ENCODE measurements at places on chromosomes 5 and 9. TPM values are rescaled to one million over a fixed set of nuclear protein-coding genes. Genes with fewer than 3 reads are reported as not detected.

DNA sequence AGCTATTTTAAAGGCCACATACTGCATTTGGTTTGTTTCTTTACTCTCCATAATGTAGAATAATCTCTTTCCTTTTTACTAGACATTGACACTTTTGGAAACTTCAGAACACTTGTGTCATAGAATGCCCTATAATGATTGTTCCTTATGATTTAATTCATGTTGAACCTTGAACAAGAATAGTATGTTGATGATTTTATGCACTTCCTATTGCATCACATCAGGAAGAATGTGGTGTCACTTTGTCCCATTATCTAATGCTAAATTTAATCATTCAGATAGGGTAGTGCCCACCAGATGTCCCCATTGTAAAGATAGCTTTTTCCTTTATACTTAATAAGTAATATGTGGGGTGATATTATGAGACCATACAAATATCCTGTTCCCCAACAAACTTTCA, 19.4 kb upstream of the DEPDC1B start:
- DNase-seq: no peak

DNA sequence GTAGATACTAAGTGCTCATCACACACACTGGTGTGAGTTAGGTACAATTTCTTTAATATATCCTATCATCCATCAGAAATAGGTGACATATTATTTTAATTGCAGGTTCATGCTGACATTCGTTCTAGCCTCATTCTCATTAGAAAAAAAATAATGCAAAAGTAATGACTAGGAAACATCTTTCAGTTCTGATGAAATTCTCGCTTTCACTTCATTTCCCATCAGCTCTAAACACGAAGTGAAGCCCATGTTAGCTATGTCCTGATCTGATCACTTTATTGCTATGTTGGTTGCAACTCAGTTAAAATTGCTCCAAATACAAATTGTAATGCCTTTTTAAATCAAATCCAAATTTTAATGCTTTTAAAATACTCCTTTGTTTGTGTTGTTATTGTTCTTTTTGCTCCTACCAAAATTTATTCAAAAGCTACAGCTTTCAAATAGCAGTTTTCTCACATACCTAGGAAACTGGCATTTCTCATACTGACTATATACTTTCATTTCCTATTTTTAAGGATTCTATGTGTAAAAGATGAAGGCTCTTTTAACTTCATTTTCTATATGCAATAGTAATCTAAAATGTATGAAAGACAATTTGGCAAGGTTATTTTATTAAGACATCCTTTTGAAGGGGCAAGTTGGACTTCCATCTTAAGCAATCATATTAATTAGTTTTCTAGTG, 1237.8 kb upstream of the ACO1 start:
- no peak for DNase-seq

GRCh38 chr5:112878760-112879159, 17.7 kb downstream of the SRP19 start:
- peak; percentile 49 for DNase-seq

DNA sequence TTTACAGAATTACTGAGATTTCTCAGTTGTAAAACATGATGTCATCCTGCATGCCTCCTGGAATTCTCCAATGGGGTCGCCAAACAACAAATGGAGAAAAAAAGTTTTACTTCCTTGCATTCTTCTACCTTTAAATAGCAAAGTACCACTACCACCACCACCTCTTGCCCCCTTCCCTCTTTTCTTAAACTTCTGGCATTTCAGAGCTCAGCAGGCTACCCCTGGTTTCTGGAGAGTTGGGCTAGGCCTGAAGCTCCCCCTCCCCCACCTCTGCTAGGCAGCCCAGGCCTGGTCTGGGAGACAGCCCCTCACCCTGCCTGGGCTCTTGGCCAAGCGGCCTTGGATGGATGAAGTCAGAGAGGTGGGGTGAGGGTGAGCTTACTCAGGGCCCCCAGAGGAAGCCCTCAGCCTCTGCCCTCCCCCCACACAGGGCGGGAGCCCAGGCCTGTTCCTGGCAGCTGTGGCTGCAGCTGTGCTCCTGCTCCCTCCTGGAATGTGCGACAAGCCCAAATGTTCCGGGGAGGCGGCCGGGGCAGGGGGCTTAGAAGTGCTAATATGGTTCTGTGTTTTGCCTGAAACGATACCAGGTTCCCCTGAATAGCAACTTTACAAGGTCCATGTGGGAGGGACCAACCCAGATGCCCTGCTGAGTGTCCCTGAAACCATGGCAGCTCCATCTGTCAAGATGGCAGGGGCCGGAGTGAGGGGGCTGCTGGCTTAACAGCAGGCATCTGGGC, 6.0 kb upstream of the CCIN start:
- no peak for DNase-seq

MEGF10 gene
- not detected for polyA plus RNA-seq

DNA sequence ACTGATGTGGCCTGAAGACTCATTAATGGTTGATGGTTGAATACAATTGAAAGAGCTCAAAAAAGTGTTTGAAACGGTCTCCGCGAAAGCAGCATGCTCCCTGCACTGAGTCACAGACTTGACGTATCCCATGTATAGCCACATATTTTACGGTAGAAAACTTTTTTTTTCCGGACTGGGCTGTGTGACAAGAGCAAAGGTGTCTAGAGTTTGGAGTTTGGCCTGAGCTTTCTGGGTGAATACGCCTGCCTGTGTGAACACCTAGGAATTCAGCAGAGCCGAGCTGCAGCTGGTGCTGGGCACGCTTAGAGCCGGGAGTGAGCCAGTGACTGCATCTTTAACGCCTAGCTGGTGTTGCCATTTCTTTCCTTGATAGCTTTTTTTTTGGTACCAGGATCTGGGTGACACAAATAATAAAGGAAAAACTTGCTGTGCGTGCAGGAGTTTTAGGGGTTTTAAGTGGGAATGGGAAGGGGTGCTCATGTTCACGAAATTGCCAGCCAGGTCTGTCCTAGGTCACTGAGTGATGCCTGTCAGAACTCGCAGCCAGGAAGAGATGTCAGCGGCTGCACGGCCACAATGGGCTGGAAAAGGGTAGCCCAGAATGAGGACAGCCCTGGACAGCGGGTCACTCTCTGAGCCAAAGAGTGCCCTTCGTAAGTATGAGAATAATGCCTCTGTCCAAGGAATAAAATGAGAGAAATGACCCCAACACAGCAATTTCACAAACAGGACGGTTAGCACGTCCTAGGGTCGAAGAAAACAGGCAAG, 51.7 kb downstream of the PSMB7 start:
- no peak for DNase-seq

DNA sequence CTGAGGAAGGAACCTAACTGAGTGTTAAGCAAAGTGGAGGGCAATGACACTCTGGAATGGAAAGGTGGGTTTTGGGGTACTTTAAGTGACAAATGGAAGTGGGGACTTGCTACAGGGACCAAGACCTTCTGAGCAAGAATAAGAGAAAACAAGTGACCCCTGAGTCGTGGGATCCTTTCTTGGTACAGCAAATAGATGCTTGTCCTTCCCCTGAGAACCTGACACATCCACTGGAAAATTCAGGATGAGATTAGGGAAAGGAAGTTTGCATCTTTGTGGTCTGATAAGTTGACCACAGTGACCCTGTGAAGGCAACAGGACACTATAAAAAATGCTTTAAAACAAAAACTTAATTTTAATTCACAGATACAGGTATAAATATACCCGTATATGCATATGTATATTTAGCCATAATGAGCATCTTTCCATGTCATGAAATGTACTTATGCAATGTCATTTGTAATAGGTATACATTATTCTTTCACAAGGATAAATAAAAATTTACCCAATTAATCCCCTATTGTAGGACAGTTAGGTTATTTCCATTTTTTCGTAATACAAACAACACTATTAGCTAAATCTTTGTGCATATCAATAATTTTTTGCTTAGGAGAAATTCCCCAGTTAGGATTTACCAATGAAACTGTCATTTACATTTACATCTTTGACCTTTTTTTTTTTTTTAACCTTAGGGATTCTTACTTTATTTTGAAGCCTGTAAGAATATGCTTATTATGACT, 2.0 kb upstream of the IRF1 start:
- no peak for DNase-seq

GRCh38 chr5:18202164-18202563, 567.9 kb downstream of the TAF11L14 start:
- DNase-seq: no peak

GFI1B gene
- polyA plus RNA-seq: not detected
